SK-N-SH treated with all-trans-retinoic acid at 6 μM for 48 hours (cell line): ENCODE measurements at places on chromosomes 6 and 20.
A peak's percentile ranks its signal among the peaks of the same experiment; 100 is the strongest.

DNA sequence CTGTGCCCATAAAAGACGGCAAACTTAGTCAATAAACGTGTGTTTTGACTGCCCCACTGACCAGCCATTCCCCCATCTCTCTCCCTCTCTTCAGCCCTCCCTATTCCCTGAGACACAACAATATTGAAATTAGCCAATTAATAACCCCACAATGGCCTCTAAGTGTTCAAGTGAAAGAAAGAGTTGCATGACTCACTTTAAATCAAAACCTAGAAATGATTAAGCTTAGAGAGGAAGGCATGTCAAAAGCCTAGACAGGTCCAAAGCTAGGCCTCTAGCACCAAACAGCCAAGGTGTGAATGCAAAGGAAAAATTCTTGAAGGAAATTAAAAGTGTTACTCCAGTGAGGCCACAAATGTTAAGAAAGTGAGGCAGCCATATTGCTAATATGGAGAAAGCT is 261.6 kb upstream of the TBX18 start:
- no peak for ATAC-seq

GRCh38 chr6:170295510-170296422 is 4.9 kb upstream of the DLL1 start:
- ATAC-seq: peak; percentile 39

GRCh38 chr6:122861594-122861993 is 72.5 kb downstream of the SMPDL3A start:
- no peak for ATAC-seq

DNA sequence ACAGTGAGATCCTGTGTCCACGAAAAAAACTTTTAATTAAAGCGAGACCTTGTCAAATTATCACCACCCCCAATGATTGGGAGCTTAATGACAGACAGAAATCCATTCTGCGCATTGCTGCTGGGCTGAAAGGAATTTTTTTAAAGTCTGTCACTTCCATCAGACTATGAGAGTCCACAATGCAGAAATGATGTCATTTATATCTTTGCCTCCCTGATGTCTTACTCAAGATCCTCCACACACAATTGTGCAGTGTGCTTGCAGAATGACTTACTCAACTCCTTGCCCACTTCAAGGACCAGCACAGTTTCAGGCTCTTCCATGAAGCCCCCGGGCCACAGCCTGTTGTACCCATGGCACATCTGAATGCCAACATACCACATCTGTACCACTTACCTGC is 41.0 kb downstream of the GPLD1 start:
- no peak for ATAC-seq

DNA sequence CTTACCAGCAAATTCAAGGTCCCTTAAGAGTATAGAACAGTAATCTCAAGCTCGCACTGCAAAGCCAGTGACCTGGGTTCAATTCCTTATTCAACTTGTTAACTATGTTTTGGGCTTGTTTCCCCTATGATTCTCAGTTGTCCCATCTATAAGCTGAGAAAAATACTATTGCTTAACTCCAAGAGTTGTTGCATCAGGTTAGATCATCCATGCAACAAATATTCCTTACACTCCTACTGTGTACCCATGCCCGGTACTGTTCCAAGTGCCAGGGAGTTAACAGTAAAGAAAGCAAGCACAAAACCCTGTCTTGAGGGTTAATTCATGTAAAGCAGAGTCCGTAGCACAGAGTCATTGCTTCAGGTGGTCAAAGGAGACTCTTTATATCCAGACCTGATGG is 247.3 kb downstream of the MAFB start:
- no peak for ATAC-seq

DNA sequence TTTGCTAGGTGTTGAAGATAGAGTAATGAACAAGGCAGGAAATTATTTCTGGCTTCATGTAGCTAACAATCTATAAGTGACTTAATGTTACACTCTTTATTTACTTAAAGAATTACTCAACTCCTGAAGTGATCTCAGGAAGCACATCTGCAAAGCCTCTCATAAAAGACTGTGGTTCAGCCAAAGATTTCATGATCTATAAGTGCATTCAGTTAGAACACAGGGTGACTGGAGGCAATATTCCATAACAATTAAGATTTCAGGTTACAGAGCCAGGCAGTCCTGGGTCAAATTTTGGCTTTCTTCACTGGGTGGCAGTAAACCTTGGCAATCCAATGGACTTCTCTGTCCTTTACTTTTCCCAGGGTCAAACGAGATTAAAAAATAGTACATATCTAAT is 204.0 kb downstream of the TPBG start:
- no peak for ATAC-seq

DNA sequence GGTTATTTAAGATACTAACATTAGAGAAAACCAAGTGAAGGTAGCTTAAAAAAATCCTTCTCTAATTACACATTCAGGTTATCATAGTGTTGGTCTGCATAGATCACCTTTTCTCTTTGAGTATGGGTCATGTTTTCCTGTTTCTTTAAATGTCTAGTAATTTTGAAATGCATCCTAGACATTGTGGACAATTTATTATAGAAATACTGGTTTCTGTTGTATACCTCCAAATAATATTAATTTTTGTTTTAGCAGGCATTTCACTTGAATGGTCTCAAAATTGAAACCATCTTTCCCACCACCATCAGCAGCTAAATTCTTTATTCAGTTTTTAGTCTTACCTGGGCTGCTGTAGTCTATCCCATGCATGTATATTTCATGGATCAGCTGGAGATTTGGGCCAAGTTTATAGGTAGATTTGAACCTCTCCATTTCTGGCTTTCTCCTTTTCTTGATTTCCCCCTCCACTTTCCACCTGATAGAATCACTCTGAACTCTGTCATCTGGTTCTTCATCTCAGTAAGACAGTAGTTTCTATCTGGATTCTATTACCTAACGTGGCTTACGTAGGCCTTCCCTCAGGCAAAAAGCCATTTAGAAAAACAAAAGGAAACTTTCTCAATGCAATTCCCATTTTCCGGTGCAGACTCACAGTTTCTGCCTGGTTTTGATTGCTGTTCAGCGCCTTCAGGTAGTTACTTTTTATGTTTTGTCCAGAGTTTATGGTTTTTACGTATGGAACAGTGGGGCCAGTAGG is 52.3 kb downstream of the ZFAND3 start:
- ATAC-seq: no peak

DNA sequence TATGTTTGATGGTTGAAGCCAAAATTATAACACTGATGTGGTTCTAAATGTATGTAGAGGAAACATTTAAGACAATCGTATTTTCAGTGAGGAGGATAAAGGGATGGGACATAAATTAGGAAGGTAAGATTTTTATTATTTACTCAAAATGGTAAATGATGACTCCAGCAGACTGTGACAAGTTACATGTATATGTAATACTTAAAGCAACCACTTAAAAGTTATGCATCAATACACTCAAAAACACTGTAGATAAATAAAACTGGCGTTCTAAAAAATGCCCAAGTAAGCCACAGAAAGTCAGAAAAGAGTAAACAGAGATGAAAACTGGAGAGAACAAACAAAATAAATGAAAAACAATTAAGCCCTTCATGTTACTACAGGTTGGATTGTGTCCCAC is 18.7 kb downstream of the HLA-DMB start:
- no peak for ATAC-seq

- no peak for ATAC-seq
Measured at GRCh38 chr20:12084482-12084881, 166.8 kb downstream of the BTBD3 start.

DNA sequence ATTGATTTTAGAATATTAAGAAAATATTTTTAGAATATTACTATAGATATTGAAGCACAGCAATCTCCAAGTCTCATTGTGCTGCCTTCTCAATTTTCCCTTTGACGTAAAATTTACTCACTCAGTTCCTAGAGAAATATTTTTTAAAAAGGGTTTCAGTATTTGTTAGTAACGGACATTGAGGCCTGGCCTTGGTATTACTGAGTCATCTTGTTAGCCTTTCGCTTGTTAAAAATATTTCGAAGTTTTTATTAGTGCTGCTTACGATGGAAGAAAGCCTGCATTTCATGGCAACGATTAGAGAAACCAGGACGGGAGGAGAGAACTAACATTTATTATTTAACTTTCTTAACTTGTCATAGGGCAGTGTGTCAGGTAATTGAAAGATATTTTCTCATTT is 82.2 kb downstream of the TIAM2 start:
- no peak for ATAC-seq

DNA sequence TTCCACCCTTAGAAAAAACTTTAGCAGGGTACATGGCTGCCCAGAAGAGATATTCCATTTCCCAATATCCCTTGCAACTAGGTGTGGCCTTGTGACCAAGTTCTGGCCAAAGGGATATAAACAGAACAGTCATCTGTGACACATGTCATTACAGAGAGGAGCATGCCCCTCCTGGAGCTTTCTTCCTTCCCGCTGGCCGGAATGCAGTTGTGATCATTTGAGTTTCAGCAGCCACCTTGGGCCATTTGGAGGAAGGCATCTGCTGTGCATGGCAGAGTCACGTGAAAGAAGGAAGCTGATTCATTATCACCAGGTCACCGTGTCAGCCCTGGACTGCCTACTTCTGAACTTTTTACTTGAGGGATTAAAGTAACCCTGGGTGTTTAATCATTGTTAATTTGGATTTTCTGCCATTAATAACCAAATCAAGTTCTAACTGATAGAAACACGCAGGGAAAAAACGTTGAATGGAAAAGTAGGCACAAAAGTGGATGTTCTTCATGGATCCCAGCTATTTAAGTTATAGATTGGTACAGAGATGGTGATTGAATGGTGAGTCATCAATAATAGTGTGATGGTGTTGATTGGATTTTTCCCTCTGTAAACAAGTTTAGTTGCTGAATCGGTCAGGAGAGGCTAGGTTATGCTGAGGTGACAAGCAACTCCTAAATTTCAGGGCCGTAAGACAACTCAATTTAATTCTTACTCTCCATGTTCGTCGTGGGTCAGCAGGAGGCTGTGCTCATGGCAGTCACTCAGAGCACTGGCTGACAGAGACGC is 80.7 kb upstream of the CCDC167 start:
- ATAC-seq: no peak

- ATAC-seq: no peak
Measured at GRCh38 chr6:127406122-127406521, 53.1 kb downstream of the KIAA0408 start.

DNA sequence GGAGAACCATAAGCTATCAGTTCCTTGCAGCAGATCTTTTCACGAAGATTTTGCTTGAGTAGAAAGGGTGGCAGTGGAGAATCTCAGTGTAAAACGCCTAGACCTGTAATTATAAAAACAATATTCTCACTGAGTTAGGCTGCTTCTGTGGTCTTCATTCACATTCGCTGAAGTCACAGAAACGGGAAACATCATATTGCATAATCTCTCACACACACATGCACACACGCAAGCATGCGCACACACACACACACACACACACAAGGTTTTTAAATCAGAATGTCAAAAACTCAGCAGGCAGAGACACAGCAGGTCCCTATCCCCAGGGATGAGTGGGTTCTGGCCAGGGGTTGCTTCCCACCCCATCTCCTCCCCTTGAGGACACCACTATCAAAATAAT is 175.5 kb downstream of the ATXN1 start:
- no peak for ATAC-seq

DNA sequence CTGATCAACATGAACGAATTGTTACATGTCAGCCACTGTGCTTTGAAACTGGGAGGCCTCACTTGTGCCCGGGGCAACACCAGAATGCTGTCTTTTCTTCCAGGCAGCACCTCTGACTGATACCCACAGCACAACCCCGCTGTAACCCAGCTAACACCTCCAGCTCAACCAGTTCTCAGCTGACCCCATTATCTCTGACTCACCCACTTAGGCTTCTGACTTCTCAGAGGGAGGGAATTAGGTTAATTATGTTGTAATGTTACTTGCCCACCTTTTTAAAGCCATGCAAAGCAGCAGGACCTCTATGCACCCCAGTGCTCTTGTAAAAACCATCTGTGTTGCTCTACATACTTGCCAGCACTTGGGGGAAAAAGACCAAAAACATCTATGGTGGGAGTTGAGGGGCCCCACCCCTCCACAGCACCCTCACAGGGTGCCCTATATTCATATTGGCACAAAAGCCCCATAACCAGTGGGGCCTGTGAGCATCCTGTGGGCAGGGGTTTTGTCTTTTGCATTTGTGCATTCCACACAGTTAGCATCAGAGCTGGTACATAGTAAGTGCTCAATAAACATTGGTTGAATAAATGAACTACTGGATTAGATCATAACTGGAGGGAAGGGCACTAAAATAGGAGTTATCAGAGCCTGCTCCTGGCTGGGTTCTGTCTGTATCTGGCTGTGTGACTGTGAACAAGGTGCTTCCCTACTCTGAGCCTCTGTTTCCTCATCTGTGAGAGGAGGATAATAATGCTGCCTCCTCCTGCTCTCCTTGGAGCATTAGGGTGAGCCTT is 22.3 kb downstream of the BNIP5 start:
- no peak for ATAC-seq

DNA sequence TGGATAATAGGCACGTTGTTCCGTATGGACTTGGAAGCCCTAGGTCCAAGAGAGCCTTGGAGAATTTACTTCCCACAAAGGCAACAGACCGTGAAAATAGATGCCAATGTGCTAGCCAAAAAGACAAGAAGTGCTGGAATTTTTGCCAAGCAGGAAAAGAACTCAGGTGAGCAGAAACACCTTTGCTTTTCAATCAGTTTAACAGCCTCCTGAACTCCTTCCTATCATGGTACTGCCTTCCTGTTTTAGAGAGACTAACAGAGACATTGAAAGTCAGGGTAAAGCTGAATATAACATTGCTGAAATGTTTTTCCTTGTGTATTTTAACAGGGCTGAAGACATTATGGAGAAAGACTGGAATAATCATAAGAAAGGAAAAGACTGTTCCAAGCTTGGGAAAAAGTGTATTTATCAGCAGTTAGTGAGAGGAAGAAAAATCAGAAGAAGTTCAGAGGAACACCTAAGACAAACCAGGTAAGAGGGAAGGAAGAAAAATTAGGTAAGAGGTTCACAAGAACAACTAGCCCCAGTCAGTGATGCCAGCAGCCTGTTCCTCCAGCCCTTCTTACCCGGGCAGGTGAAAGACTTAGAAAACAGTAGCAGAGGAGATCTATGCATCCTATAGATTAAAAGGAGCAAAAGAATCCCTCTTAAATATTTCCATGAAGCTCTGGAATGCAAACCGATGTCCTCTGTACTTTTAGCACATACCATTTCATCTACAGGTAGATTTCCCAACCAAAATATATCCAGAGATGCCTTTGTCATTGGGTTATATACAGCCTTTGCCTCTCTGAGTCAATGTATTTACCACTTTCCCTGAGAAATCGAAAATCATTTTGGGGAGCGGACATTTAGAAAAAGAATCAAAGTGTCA is 4.0 kb downstream of the EDN1 start:
- ATAC-seq: no peak

DNA sequence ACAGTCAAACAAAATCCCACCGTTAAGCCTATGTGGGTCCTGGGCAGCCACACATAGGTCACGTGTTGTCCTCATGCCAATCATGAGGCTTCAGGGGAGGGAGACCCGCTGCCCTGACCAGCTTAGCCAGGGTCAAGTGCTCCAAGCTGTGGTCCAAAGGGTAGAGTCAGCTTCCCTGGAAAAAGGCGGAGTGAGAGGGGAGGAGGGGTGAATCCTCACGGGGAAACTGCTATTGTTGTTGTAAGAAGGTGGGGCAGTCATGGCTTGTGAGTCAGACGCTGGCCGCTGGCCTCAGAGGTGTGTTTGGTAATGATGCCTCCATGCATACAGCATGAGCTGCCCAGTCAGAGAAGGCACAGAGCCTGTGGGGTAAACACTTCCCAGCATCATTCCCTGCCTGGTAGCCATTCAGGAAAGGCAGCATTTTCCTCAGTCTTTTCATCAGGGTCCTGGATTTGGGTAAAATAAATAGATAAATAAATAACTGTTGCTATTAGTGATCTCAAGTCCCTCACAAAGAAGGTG is 8.7 kb downstream of the CST3 start:
- no peak for ATAC-seq

- peak; percentile 35; the same call in 1 of the 3 replicates for ATAC-seq
Measured at GRCh38 chr20:23507346-23507745, 16.4 kb downstream of the CST8 start.
